ENCODE measurements at places on chromosomes 6 and 20.
A peak's percentile ranks its signal among the peaks of the same experiment; 100 is the strongest.

- DNase-seq = no peak
These were observed 41.5 kb upstream of the SRF start for GRCh38 chr6:43129434-43130194.

DNA sequence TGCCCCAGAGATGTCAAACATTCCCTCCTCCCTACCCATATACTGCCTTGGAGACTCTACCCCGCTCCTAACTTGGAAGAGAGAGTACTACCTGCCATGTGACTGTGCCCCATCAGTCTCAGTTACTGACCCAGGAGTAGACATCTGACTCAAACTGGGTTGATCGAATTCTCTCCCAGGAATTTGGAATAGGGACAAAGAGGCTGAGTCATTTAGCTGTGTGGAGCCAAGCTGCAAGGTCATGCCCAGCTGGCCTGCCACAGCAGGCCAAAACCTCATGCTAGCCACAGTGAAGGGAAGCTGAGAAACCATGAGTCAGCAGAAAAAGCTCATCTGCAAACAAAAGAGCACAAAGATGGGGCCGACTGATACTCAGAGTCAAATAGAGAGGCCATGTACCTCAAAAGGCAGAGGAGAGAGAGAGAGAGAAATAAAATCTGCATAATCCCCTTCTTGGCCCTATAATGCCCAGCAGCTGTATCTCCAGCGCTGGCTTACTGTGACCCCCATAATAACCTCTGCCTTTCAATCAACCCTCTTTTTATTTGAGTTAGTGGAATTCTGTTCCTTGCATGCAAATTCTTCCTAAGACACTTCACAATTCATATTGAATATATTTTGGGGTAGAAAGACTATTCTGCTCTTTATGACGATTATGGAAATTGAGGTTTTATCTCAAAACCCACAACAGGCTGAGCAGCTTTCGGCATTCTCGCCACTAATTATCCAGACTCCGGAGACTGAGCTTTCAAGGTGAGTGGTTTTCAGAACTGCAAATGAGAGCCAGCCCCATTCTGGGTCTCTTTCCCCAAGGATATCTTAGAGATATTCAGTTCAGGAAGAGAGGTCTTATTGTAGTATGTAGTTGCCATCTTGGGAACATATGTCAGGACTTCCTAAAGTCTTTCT, 21.4 kb upstream of the AKIRIN2 start:
- DNase-seq = peak; percentile 78

GRCh38 chr6:99467509-99468106, 42.5 kb upstream of the PNISR start:
- no peak for DNase-seq

GRCh38 chr20:37274851-37275524, 13.4 kb upstream of the GHRH start:
- no peak for DNase-seq

GRCh38 chr6:154071236-154071635, 32.2 kb downstream of the OPRM1 start:
- DNase-seq = no peak

GRCh38 chr6:161169696-161170095, 104.2 kb downstream of the AGPAT4 start:
- DNase-seq = no peak

- no peak for DNase-seq
These were observed 127.2 kb upstream of the TCF21 start for GRCh38 chr6:133761706-133762105.

- DNase-seq = no peak
These were observed 931.1 kb downstream of the C6orf118 start for GRCh38 chr6:164378330-164378729.

DNA sequence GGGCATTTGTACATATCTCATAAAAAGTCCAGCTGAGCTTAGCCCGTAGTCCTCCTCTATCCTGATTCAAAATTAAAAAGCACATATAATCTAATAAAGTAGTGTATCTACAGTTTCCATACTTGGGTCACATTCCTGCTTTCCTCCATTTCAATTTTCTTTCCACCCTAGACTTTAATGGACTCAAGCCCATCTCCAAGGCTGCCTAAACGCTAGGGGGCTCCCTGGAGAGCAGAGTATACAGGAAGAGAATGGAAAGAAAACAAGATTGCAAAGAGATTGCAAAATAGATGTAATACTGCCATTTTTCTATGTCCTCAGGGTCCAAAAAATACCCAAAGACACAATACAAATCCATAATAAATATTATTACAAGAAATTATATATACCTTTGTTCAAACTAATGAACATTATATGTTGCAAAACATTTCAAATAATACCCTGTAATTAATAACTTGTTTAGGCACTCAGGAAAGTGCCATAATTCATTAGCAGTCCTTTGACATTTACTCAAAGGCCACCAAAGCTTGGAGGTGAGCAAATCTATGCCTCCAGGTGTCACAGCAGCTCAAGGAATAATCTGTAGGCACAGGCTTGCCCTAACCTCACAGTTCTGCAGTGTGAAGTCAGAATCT, 2.4 kb upstream of the MCM3 start:
- peak; percentile 72 for DNase-seq

DNA sequence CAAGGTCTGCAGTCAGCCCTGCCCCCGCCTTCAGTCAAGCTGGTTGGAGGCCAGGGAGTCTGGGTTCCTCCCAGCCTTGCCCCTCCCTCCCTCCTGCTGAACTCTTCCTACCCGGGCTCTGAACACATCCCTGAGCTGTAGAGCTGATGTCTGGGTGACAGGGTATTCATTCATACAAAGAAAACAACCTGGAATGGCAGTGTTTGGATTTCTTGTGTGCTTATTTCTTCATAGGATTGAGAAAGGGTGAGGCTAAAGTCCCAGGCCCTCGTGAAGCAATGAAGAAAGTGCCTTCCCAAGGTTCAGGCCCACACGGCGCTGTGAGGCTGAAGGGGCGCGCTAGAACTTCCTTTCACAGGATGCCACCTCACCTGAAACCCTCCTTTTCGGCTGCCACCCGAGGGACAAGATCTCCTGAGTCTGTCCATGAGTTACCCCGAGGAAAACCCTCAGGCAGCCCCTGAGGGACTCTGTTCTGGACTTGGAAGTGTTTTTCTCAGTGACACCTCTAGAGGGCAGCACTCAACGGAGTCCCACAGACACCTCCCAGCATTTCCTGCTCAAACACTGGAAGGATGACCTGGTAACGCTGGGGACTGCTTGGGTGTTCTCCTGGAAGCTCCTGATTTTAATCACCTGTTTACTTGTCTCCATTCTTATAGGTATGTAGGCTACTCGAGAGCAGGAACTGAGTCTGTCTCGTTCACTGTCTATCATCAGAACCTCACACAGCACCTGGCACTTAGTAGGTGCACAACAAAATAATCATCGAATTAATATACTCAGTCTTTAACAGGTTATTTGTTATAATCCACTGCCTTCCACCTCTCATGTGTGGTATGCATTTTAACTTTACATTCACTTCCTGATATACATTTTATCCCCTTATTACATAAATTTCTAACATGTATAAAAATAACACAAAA, 11.8 kb upstream of the GSTA1 start:
- DNase-seq = no peak

DNA sequence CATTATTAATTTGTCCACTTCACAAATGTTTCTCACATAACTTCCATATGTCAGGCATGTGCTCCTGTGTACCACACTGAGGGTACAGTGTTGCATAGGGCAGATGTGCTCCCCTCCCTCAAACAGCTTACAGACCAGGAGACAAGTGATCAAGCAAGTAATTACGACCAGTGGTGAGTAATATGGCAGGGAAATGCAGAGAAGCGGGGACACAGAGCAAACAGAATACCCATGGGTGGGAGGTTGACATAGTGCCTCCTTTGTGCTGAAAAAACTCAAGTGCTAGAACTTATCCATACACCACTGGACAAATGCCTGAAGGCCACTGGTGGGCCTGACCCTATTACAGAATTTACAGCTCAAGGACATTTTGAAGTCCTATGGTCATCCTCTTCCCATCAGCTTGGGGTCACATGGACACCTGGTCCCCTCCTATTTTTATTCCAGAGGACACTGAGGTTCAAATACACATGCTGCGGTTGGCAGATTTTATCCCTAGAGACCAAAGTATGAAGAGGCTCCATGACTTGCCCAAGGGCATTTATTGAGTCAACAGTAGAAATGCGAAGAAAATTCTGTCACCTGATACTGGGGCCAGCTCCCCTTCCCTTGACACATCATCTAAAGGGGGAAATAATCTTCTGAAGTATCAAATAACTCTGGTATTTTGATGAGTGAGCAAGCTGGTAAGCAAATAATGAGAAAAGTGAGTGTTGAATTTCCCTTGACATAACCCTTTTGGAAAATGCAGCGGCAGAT, 116.6 kb downstream of the QRSL1 start:
- DNase-seq = no peak
